ENCODE measurements at places on chromosomes 6 and 20.

GRCh38 chr6:101597693-101598092 is 204.2 kb downstream of the GRIK2 start:
- DNase-seq: no peak

GRCh38 chr20:7189231-7189630 is 421.7 kb downstream of the BMP2 start:
- no peak for DNase-seq

DNA sequence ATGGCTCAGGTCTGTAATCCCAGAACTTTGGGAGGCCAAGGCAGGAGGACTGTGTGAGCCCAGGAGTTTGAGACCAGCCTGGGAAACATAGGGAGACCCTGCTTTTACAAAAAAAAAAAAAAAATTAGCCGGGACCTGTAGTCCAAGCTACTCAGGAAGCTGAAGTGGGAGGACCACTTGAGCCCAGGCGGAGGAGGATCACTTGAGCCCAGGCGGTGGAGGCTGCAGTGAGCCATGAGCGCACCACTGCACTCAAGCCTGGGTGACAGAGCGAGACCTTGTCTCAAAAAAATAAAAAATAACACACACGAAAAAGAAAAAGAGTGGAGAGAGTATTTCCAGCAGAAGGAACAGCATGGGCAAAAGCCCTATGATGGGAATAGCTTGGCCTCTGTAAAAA is 2.0 kb downstream of the TTLL9 start:
- no peak for DNase-seq

DNA sequence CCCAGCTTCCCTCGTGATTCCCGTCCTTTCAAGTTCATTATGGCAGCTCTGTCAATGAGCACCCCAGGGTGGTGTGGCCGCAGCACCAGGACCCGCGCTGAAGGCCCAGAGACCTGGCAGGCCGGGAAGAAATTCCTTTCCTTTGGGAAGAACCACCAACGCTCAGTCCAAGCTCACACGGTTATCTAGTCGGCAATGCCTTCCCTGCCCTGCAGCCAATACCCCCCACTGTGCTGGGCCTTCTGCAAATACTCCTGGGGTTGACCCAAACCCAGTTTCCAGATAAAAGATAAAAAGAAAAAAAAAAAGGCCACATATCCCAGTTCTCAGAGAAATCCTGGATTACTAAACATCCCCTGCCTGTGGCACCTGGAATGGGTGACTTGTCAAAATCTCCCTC is 28.7 kb downstream of the PXDC1 start:
- no peak for DNase-seq

DNA sequence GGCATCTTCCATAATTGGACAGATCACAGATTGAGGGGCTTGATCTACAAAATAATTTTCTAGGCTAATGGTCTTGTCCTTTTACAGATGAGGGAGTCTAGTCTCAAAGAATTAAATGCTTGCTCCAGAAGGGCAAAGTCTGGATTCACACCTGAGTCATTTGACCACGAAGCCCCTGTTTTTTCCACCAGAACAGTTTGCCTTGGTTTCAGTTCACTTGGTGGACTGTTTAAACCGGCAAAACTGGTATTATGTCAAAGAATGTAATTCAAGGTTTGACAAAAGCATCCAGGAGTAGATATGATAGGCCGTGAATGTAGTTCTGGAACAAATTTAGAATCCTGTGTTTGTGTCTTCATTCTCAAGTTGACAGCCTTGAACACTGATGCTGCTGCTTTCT is 3.3 kb downstream of the MYO6 start:
- no peak for DNase-seq

GRCh38 chr6:72406517-72406916 is 215.3 kb upstream of the KCNQ5 start:
- no peak for DNase-seq

GRCh38 chr6:95815389-95816056 is 200.3 kb upstream of the FUT9 start:
- no peak for DNase-seq

DNA sequence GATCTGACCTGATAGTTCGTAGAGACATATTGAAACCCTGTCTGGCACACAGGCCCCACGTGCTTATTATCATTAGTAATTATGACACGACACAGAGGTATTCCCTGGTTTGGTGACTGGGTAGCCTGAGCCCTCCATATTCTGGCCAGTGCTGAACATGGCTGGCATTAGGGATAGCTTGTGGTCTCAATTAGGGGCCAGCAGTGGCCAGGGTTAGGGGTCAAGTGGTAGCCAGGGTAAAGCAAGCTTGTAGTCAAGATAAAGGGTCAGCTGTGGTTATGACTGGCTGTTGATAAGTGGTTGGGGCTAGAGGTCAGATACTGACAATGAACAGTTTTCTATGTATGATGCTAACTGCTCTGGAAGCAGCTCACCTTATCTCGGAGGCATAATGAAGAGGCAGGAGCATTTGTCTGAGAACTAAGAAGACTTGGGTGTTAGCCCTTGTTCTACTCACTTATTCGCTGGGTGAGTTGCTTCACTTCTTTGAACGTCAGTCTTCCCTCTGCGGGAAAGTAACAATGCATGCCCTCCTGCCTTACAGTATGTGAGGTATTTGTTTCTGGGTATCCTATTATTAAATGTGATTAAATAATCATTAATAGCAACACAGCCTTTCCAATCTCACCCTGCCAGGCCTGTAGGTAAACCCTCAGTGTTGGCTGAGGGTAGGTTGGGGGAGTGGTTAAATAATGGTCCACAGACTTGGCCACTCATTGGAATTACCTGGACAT is 66.7 kb downstream of the VEGFA start:
- no peak for DNase-seq

- DNase-seq: no peak
Observed at GRCh38 chr6:118354641-118355040, 193.5 kb upstream of the PLN start.

- DNase-seq: no peak
Observed at GRCh38 chr6:135314543-135314942, 133.4 kb downstream of the MYB start.

DNA sequence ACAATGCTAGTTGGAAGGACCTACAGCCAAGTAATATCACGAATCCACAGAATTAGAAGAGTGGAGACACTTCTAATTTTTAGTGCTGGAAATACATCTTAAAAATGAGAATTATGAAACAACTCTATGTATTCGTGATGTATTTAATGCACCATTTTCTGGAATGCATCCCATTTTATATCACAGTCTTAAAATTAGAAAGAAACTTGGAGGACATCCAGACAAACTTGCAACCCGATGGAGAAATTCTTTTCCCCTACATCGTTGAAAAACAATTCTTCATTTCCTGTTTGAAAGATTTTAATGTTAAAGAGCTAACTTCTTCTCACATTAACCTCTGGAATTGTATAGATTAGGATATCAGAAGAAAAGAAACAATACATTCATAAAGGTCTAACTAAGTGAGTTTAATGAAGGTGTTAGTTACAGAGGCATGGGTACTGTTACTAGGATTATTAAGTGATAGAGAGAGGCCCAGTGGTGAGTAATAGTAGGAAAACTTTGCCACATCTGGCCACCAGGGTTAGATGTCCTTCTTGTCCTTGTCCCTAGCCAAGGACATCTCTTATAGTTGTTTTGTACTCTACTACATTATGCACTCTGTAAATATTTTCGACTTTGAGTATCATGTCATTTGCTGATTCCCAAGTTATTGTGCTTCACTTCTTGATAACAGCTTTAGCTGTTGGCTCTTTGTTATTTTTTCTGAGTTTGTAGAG is 502.4 kb upstream of the PTCHD4 start:
- DNase-seq: no peak

DNA sequence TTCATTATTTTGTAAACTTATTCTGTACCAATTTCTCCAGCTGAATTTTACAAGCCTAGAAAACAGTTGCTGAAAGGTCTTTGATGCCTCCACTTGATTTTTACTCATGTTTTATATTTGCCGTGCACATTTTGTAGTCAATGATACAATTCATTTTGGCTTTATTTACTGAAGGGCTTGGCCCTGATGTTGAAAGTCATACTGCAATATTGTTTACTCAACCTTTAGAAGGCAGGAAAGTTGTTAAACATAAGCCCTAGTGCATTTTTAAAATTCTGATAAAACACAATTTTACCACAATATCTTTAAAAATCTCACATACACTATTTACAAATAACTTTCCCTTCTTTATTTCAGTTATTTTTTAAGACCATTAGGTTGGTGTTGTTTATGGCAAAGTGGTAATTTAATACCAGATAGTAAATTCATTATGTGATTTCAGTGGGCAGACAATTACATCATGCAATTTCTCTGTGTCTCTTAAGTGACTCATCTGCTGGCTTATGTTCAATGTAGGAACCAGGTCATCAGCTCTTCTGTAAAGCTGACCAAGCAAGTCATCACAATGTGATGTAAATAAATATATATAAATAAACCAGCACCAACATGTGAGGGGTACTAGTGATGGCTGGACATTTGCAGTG is 121.1 kb upstream of the SLC35B3 start:
- DNase-seq: no peak

DNA sequence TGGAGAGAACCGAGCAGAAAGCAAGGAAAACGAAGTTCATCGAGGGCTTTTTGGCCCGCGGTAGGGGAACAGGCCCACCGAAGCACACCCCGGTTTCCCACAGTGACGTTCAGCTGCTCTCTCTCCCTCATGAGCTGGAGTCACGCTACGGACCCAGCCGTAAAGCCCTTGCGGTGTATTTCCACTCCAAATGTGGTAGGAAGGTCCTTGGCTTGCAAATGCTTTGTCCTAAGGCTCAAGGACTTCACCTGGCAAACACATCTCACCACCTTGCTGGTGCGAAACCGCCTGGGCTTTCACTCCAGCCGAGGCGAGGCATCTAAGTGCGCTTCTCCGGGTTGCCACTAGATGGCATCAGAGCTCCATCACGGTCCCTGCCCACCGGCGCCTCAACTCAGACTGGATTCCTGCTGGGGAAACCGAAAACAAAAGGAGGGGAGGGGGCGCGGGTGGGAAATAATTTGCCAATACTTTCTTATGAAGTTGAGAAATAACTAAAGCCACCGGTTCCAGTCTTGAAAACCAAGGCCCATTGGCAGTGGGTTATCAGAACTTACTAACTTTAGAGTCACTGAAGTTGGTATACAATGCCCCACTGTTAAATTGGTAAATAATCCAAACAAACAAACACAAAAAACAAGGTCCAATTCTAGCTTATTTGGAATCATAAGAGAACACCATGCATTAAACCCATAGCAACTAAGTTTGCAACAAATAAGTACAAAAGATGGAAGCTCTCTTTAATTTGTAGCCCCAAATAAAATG is 13.4 kb upstream of the FOXC1 start:
- peak; percentile 50 for DNase-seq

DNA sequence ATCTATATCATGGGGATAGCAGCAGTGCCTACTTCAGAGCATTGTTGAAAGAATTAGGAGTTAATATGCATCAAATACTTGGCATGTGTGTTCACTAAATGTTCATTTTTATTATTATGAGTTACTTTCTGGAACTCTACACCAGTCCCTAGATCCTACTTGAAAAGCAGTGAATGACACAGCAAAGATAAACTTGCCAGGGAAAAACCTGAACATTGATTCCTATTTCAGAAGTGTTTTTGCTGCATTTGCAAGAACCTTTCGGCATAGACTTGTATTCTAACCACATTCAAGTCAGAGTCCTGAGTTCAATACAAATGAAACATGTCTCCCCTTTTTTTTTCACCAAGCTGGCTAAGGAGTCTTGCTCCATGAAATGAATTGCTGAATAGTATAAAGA is 187.4 kb upstream of the TAB2 start:
- DNase-seq: no peak

- DNase-seq: no peak
Observed at GRCh38 chr6:44537306-44538049, 150.0 kb downstream of the CDC5L start.

- no peak for DNase-seq
Observed at GRCh38 chr6:49646130-49646824, 9.6 kb upstream of the RHAG start.

DNA sequence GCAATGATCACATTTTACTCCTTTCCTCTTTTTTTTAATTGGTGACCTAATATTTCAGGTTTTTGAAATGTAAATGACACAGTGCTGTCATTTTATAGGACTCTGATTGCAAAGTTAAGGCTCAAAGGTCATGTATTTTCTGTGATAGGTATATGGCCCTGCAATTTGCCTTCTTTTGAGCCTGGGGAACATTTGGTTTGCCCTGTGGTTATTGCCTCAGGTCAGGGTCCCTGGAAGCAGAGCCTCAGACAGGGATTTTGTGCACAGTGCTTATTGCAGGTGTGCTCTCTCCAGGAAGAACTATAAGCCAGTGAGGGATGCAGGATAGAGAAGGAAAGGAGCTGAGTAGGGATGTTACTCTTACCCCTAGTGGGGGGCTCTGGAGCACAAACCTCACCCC is 229.3 kb upstream of the ECI2 start:
- no peak for DNase-seq

GRCh38 chr20:10470276-10470675 is 35.2 kb downstream of the SLX4IP start:
- no peak for DNase-seq

DNA sequence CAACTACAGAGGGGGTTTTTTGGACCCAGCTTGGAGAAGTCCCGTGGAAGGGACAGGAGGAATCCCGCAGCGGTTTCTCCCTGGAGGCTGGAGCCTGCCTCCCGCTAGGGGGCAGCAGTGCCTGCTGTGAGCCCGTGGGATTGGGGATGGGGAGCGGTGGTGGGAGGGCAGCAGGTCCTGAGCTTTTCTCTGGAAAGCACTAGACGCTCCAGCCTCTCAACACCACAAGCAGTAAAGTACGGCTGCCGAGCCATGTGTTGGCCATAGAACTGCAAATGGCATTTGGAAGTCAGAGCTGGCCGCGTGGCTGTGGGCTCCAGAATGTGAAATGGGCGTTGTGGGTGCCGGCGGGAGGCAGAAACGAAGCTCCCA is 47.8 kb downstream of the GMPR start:
- DNase-seq: peak; percentile 8

DNA sequence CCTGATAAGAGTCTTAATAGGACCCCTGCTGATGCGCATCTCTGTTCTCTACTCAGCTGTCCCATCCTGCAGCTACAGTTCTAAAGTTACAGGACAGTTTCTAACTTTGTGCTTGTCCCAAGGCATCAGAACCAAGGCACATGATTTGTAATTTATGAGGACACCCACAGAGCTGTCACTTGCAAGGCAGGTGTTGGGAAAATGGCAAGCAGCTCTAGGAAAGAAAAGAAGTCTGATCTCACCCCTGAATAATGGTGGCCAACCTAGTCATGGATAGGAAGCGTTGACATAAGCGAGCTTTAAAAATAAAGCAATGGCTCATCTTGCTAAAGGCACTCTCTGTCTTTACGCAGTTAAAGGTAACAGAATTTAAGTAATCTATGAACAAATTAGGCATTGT is 127.6 kb upstream of the VGLL2 start:
- DNase-seq: no peak

GRCh38 chr20:9235518-9235917 is 166.6 kb downstream of the PLCB4 start:
- no peak for DNase-seq
